ENCODE measurements at places on chromosomes 16 and 17.
A peak's percentile ranks its signal among the peaks of the same experiment; 100 is the strongest.

DNA sequence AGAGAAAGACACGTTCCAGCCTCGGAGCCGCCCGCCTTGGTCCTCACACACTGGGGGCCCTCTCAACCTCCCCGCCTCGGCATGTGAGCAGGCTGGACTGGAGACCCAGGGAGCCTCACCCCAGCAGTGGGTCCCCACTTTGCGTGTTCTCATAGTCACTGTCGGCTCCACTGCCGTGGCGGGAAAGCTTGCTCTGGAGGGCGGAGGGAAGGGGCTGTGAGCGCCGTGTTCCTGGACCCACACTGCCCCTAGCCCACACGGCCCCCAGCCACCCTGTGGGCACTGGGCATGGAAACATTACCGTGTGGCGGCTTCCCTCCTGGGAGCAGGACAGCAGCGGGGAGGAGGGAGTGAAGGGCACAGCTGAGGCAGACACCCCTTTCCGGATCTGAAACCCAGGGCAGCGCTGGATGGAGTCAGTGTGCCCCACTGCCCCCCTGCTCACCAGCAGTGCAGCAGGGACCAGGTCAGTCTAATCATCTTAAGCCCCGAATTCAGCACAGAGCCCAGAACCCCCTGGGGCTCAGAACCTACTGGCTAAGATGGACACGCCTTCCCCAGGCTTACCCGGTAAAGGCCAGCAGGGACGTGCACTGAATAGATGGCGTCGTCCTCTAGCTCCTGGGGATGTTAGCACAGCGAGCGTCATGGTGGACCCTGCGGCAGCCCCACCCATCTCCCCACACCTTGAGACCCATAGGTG is 7.2 kb downstream of the TP53I13 start:
- DNase-seq, result peak; percentile 20

DNA sequence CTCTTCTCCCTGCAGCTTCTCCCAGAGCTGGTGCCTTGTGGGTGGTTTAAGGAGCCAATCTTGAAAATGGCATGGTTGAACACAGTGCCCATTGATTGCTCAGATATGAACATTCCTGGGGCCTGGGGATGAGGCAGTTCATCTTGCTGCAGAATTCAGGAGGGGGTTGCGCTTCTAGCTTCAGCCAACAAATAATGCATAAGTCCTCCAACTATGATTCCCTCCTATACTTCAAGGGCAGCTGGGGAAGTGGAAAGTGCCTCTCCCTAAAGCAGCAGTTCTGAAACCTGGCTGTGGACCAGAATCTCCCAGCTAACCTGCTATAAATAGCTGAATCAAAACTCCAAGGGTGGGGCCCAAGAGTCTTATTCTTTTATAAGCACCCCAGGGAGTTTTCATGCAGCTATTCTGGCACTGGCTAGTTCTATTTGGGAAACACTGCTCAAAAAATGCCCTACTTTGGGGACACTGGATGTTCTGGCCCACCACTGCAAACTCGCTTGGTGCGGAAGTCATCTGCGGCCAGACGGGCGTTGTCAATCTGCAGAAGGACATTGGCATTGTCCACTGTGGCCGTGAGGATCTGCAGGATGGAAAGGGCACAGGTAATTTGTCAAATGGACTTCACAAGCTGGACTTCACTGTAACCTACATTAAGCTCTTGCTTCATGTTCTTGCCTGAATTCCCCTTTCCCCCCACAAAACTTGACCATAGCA is 130.3 kb downstream of the CCDC144A start:
- peak; percentile 60 for DNase-seq

GRCh38 chr17:50672831-50673551 is 34.7 kb downstream of the ANKRD40 start:
- DNase-seq, result no peak

DNA sequence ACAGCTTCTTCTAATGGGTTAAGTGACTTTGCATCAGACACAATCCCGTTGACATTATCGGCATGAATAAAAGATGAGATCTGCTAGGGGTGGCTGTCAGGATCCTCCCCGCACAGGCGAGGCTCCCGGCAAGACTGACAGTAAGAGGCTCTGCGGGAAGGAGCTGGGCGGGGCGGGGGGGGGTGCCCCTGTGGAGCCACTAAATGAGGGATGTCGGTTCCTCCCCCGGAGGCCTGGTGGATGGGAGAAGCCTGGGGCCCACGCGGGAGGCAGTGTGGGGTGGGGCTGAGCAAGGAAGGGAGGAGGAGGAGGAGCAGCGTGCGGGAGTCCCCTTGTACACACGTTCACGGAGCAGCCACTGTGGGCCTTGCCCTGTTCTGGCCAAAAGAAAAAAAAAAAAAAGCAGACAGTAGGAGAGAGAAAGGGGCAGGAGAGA is 190.9 kb upstream of the GSE1 start:
- peak; percentile 77 for DNase-seq

DNA sequence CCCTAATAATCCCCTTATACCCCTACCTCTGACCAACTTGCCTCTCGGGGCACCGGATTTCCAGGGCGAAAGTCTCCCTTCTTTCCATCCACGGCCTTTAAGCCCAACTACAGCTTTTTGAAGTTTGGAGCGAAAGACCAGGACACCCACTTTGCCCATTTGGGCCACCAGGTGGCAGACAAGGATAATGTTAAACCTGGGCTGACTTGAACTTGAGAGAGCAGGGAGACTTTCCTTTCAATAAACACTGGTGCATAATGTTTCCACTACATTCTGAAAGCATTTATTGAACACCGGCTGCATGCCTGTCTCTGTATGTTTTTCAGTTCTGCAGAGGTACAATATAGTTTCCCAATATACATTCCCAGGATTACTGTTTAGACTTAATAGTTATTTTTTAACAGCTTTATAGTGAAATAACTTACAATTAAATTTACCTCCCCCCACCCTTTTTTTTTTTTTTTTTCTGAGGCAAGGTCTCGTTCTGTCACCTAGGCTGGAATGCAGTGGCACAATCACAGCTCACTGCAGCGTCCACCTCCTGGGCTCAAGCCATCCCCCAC is 6.9 kb upstream of the CES3 start:
- DNase-seq, result peak; percentile 94

GRCh38 chr17:80030730-80031410 is 4.8 kb downstream of the TBC1D16 start:
- DNase-seq, result peak; percentile 82

- DNase-seq, result no peak
Observed at GRCh38 chr17:57528058-57528451, 217.0 kb downstream of the CCDC182 start.

- DNase-seq, result no peak
Observed at GRCh38 chr16:48507391-48507790, 102.6 kb downstream of the N4BP1 start.

- DNase-seq, result no peak
Observed at GRCh38 chr17:21275047-21275578, 9.4 kb upstream of the MAP2K3 start.

All from colonic mucosa (tissue), 4 donors.